ENCODE measurements at places on chromosomes 4 and X. TPM values are rescaled to one million over a fixed set of nuclear protein-coding genes. Genes with fewer than 3 reads are reported as not detected.

GRCh38 chr4:25861951-25862410 lies 807 bp downstream of the SEL1L3 start:
- H3K36me3 ChIP-seq: no peaks in the 10 kb centered on the region
- DNase-seq: peak; percentile 46
- peaks cover 13% of the 10 kb centered on the region for H3K4me1 ChIP-seq
- peaks cover 32% of the 10 kb centered on the region for H3K27me3 ChIP-seq
- H3K27ac ChIP-seq: no peak overlapping the region

DNA sequence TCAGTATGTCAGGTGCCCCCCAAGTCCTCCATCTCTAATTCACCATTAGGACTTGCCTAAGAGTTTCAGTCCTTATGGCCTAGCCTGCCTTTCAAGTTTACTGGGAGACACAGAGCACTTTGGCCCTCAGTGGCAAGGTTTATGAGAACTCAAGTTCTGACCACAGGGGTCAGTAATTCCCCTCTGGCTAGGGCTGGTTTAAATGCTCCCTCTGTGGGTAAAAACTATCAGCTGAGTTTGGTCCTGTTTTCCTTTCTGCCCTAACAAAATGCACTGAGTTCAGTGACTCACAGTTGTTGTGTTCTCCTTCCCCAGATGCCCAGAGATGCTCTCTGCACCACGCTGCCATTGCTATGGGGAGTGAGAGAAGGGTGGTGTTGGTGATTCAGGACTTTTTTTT lies 163.2 kb downstream of the RELL1 start:
- H3K27ac ChIP-seq: no peak overlapping the region
- H3K4me1 ChIP-seq: no peaks in the 10 kb centered on the region
- H3K36me3 ChIP-seq: no peaks in the 10 kb centered on the region
- no peaks in the 10 kb centered on the region for H3K27me3 ChIP-seq

The FAM9C gene
- total RNA-seq: not detected

The CYLC1 gene
- total RNA-seq: not detected

- H3K27me3 ChIP-seq: no peaks in the 10 kb centered on the region
- H3K27ac ChIP-seq: no peak overlapping the region
- H3K4me3 ChIP-seq: no peak overlapping the region
- no peak for DNase-seq
These were observed 531.2 kb downstream of the GALNTL6 start for GRCh38 chr4:172344308-172344938.

- H3K4me3 ChIP-seq: no peak overlapping the region
- H3K36me3 ChIP-seq: no peaks in the 10 kb centered on the region
- no peak for DNase-seq
- H3K4me1 ChIP-seq: no peaks in the 10 kb centered on the region
- H3K27ac ChIP-seq: no peak overlapping the region
These were observed 240.1 kb downstream of the OPHN1 start for GRCh38 chrX:68193234-68193633.

The APLN gene
- 0.88 TPM for total RNA-seq

DNA sequence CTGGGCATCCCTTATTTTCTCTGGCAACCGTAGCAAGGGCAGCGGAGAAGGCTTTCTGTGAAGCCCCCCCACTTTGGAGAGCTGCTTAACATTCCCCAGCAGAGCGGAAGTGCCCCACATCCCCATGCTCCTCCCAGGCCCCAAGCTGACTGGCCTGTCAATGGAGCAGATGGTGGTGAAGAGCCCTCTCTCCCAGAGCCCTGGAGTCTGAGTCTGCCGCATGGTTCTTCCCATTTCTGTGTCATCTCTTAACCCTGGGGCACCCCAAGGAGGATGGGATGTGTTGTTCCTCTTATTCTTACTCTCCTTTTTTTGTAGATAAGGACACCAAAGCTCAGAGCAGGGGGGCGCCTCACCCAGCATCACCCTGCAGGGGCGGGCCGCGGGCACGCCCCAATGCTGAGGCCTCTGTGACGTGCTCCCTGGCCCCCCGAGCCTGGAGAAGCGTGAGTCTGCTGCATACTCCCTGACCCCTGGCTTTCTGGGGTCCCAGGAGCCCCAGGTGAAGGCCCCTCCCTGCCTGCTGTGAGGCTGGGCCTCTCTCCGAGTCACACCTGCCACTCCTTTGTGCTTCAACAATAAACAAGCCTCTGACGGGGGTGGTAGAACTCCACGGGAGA lies 35.9 kb downstream of the ADRA2C start:
- no peaks in the 10 kb centered on the region for H3K36me3 ChIP-seq
- no peak overlapping the region for H3K4me3 ChIP-seq
- H3K4me1 ChIP-seq: no peaks in the 10 kb centered on the region
- H3K27me3 ChIP-seq: no peaks in the 10 kb centered on the region
- no peak overlapping the region for H3K27ac ChIP-seq

- no peak for DNase-seq
- peaks cover 12% of the 10 kb centered on the region for H3K4me1 ChIP-seq
- no peaks in the 10 kb centered on the region for H3K36me3 ChIP-seq
These were observed 355.0 kb upstream of the GATB start for GRCh38 chr4:152115794-152116193.

- no peaks in the 10 kb centered on the region for H3K36me3 ChIP-seq
- DNase-seq: no peak
- H3K27ac ChIP-seq: no peak overlapping the region
- peaks cover 4% of the 10 kb centered on the region for H3K27me3 ChIP-seq
- H3K4me1 ChIP-seq: no peaks in the 10 kb centered on the region
- H3K4me3 ChIP-seq: no peak overlapping the region
These were observed 94.9 kb upstream of the NKX1-1 start for GRCh38 chr4:1500966-1501753.

DNA sequence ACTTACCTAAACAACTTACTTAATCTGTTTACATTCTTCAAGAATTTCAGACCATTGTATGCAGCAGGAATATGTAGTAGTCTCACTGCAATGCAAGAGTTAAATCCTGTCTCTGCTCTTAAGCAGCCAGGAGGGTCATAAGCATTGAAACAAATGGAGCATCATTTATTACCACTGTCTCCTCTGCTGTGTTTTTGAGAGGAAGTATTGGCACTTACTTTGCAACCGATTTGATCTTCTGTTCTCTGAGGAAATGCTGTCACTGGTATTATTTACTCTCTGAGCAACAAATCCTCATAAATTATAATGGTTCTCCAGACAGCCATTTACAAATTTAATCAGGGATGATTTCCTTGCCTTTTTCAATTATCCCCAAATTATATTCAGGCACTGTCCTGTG lies 1367.1 kb downstream of the STIM2 start:
- H3K36me3 ChIP-seq: no peaks in the 10 kb centered on the region
- no peak overlapping the region for H3K4me3 ChIP-seq
- DNase-seq: no peak
- no peaks in the 10 kb centered on the region for H3K27me3 ChIP-seq
- no peak overlapping the region for H3K27ac ChIP-seq

The PNMA5 gene
- not detected for total RNA-seq

DNA sequence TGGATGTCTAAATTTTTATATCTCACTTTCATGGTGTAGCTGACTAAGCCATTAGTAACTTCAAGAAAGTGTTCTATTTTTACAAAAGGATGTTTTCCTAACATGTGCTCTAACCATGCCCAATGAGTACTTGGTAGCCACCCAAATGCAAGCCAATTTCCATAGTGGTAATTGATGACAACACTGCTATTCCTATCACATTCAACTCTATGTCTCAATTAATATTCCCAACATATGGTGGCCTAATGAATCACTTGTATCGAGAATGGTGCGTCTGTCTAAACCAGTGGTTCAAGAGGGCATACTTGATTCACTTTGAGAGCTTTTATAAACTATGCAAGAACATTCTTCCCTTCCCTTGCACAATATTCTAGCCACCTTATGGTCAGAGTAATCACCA lies 112.9 kb upstream of the GPRIN3 start:
- peaks cover 11% of the 10 kb centered on the region for H3K4me1 ChIP-seq
- H3K27me3 ChIP-seq: no peaks in the 10 kb centered on the region
- H3K36me3 ChIP-seq: no peaks in the 10 kb centered on the region

DNA sequence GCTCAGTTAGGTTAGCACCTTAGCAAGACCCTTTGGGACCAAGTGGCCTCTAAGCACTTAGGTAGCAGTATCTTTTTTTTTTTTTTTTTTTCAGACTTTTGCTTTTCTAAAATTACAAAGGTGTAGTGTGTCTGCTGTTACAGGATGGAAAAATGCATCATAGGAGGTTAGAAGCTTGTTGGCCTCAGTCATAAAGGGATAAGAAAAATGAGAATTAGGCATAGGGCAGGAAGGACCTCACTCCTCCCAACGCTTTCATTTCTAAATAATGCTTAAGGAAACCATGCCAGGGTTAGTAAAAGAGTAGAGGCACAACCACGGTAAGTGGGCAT lies 148.4 kb upstream of the PLAC1 start:
- peak overlapping the region; percentile 45 for H3K4me3 ChIP-seq
- H3K36me3 ChIP-seq: no peaks in the 10 kb centered on the region
- DNase-seq: no peak

DNA sequence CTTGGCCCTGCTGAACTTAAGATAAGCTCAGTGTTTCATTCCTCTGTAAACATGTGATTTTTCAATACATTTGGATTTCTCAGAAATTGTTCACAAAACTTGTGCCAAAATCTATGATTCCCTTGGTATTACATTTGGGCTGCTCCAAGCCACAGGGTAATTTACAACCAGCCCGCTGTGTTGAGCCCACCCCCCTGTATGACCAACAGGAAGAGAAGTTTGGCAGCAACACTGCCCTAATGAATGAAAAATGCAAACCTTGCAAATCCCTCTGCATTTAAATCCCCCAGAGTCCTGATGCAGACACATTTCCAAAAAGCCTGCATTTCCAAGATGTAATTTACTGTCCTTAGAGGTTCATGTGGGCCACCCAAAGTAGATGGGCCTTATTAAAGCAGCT lies 34.1 kb upstream of the GAB1 start:
- H3K27me3 ChIP-seq: no peaks in the 10 kb centered on the region
- no peaks in the 10 kb centered on the region for H3K4me1 ChIP-seq
- DNase-seq: no peak
- H3K27ac ChIP-seq: no peak overlapping the region
- no peak overlapping the region for H3K4me3 ChIP-seq

GRCh38 chrX:6678313-6678712 lies 143.4 kb upstream of the VCX3A start:
- H3K27ac ChIP-seq: no peak overlapping the region
- H3K4me3 ChIP-seq: no peak overlapping the region
- H3K4me1 ChIP-seq: no peaks in the 10 kb centered on the region
- no peak for DNase-seq

DNA sequence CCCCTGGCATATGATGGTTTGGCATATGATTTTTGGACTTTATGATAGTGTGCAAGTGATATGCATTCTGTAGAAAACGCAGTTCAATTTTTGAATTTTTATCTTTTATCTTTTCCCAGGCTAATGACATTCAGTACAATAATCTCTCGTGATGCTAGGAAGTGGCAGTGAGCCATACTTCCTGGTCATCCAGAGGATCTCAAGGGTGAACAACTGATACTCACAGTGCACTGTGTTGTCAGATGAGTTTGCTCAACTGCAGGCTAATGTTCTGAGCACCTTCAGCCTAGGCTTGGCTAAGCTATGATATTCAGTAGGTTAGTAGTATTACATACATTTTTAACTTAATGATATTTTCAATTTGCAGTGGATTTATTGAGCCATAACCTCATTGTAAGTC lies 405.3 kb downstream of the PCDH7 start:
- no peak for DNase-seq
- H3K27me3 ChIP-seq: no peaks in the 10 kb centered on the region
- H3K36me3 ChIP-seq: no peaks in the 10 kb centered on the region
- H3K4me3 ChIP-seq: no peak overlapping the region

DNA sequence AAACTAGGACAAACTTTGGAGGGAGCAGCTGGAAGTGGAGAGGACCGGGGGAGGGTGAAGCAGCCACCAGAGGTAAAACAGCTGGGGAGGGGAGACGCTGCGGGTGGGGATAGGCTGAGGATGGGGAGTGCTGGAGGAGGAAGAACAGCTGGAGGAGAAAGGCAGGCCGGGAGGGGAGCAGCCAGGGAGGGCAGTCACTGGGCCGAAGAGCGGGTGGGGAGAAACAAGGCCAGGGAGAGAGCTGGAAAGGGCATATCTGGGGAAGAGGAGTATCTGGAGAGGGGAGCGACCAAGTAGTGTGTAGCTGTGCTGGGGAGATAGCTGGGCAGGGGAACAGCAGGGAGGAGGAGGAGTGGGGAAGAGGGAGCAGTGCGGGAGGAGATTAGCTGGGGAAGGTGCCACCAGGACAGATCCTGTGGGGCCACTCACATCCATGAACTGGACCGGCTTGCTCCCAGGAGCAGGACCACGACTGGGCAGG lies 2.7 kb downstream of the SLC38A5 start:
- H3K27me3 ChIP-seq: peaks cover 28% of the 10 kb centered on the region
- H3K4me3 ChIP-seq: no peak overlapping the region
- no peaks in the 10 kb centered on the region for H3K4me1 ChIP-seq
- DNase-seq: no peak
- H3K27ac ChIP-seq: no peak overlapping the region
- H3K36me3 ChIP-seq: no peaks in the 10 kb centered on the region

All from cardiac muscle cell (in vitro differentiated cells and primary cell).